Peyer's patch (tissue), 4 donors: ENCODE measurements at places on chromosomes 2 and 18. TPM values are rescaled to one million over a fixed set of nuclear protein-coding genes. Genes with fewer than 3 reads are reported as not detected.

GRCh38 chr2:186537019-186537418, 51.0 kb downstream of the ZC3H15 start:
- H3K36me3 ChIP-seq = no peaks in the 10 kb centered on the region
- H3K27me3 ChIP-seq = no peaks in the 10 kb centered on the region

DNA sequence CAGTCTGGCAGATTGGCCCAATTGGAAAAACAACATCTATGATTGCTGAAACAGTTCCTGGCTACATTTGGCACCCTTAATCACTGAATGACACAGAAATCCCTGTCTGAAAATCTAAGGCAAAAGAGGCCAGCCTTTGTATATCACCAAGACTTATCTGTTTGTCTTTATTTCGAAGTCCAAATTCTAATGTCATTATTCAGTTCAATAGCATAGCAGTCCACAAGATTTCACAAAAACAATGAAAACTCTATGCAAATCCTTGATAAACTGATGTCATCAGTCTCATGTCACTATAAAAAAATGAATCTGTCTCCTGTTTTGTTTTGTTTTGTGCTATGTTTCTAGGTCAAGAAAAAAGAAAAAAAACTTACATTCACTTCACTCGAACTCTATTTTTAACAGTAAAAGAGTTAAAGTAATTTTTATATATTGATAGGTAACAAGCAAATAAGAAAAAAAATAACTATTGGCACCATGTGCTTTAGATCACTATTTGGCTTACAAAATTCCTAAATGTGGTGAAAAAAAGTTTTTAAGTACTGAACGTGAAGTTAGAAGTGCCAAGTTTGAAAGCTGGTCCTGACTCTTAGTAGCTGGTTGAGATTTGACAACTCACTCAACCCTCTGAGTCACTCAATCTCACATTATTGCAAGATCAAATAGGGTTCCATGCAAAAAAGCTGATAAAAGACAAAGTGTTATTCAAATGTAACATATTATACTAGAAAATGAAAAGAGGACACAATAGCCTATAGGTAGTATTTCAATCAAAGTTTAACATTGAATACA, 359.3 kb downstream of the IRS1 start:
- no peaks in the 10 kb centered on the region for H3K27me3 ChIP-seq
- no peak for DNase-seq
- no peak overlapping the region for H3K4me3 ChIP-seq
- no peaks in the 10 kb centered on the region for H3K4me1 ChIP-seq

GRCh38 chr2:219713110-219713509, 85.7 kb downstream of the SLC4A3 start:
- H3K4me3 ChIP-seq = no peak overlapping the region
- H3K27ac ChIP-seq = no peak overlapping the region
- DNase-seq = no peak
- no peaks in the 10 kb centered on the region for H3K4me1 ChIP-seq
- H3K36me3 ChIP-seq = no peaks in the 10 kb centered on the region

DNA sequence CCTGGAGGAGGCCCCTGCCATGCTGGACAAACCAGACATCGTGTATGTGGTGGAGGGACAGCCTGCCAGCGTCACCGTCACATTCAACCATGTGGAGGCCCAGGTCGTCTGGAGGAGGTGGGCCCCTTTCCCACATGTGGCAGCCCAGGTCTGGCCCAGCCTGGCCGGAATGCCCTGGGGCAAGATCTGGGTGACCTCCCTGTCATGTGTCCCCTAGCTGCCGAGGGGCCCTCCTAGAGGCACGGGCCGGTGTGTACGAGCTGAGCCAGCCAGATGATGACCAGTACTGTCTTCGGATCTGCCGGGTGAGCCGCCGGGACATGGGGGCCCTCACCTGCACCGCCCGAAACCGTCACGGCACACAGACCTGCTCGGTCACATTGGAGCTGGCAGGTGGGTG, 25.2 kb upstream of the GMPPA start:
- H3K4me3 ChIP-seq = no peak overlapping the region
- H3K27me3 ChIP-seq = no peaks in the 10 kb centered on the region
- H3K4me1 ChIP-seq = no peaks in the 10 kb centered on the region
- DNase-seq = no peak
- no peaks in the 10 kb centered on the region for H3K36me3 ChIP-seq

- H3K36me3 ChIP-seq = no peaks in the 10 kb centered on the region
- no peaks in the 10 kb centered on the region for H3K27me3 ChIP-seq
- DNase-seq = no peak
- no peaks in the 10 kb centered on the region for H3K4me1 ChIP-seq
- H3K27ac ChIP-seq = no peak overlapping the region
These were observed 1906.8 kb upstream of the PIK3C3 start for GRCh38 chr18:40048253-40048652.

GRCh38 chr18:45275367-45276113, 339.7 kb upstream of the SLC14A2 start:
- no peak for DNase-seq
- no peaks in the 10 kb centered on the region for H3K36me3 ChIP-seq
- H3K27ac ChIP-seq = no peak overlapping the region
- no peaks in the 10 kb centered on the region for H3K27me3 ChIP-seq

- H3K4me3 ChIP-seq = no peak overlapping the region
- no peak overlapping the region for H3K27ac ChIP-seq
- no peaks in the 10 kb centered on the region for H3K36me3 ChIP-seq
- H3K4me1 ChIP-seq = no peaks in the 10 kb centered on the region
These were observed 10.6 kb upstream of the SFT2D3 start for GRCh38 chr2:127690696-127691095.

DNA sequence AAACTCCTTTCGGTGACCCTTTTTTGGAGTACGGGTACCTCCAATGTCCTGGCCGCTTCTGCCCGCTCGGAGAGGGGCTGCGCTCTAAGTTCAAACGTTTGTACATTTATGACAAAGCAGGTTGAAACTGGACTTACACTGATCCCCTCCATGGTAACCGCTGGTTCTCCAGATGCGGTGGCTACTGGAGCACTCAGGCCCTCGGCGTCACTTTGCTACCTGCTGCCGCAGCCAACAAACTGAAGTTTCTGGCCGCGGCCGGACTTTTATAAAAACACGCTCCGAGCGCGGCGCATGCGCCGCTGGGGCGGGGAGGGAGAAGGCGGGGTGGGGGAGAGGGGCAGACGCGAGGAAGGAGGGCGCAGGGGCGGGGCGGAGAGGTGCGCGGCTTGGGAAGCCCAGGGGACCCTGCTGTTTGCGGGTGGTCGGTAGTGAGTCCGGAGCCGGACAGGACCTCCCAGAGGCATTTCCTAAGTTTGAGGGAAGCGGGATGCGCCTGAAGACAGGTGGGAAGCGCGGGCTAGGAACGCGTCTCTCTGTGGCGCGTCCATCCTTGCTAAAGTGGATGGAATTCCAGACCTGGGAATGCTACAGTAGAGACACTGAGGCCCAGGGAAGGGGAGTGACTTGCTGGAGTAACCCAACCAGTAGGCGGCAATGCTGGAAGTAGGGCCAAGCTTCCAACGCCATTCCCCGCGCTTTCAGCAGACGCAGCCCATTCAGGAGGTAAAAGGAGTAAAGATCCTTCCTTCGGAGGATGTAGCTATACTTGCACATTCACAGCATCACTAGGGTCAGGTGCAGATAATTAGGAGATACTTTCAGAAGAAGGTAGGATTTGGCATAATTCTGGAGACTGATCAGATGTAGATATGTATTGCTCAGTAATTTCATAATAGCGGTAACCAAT, at the start of gene CXCR4:
TSS of gene CXCR4 (minus strand) at position 241 of the 910 bp plus-strand sequence. CDS start at position 152, 89 bp downstream.
- DNase-seq = peak; percentile 95
- peaks cover 14% of the 10 kb centered on the region for H3K36me3 ChIP-seq
- peaks cover 13% of the 10 kb centered on the region for H3K4me1 ChIP-seq
- H3K4me3 ChIP-seq = peak within 1 kb of the TSS; percentile 68
- no peaks in the 10 kb centered on the region for H3K27me3 ChIP-seq

DNA sequence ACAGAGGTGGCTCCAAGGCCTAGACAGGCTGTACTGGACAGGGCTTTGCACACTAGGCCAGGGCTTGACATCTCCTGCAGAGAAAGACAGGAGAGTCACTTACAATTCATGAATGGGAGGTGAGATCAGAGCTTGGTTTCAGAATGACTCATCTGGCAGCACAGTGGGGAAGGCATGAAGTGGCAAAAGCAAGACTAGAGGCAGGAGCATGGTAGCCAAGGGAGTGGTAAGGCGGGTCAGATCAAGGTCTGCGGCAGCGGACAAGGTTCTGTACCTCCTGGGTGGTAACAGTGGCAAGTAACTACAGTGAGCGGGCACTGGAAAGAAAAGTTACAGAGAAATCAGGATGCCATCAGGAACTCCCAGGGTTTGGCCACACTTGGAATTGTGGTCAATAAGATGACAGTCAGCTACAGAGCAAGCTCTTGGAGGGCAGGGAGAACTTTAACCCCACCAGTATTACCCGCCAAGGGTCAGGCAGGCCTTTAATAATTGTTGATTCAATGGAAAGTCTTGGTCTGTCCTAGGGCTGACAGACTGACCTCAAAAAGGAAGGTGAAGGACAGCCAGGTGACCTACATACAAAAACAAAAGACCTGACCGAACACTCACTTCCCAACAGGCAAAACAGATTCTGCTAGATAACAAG, 5.7 kb downstream of the MCFD2 start:
- H3K36me3 ChIP-seq = no peaks in the 10 kb centered on the region
- peak; percentile 72 for DNase-seq
- H3K27me3 ChIP-seq = no peaks in the 10 kb centered on the region
- H3K27ac ChIP-seq = no peak overlapping the region
- peaks cover 14% of the 10 kb centered on the region for H3K4me1 ChIP-seq

DNA sequence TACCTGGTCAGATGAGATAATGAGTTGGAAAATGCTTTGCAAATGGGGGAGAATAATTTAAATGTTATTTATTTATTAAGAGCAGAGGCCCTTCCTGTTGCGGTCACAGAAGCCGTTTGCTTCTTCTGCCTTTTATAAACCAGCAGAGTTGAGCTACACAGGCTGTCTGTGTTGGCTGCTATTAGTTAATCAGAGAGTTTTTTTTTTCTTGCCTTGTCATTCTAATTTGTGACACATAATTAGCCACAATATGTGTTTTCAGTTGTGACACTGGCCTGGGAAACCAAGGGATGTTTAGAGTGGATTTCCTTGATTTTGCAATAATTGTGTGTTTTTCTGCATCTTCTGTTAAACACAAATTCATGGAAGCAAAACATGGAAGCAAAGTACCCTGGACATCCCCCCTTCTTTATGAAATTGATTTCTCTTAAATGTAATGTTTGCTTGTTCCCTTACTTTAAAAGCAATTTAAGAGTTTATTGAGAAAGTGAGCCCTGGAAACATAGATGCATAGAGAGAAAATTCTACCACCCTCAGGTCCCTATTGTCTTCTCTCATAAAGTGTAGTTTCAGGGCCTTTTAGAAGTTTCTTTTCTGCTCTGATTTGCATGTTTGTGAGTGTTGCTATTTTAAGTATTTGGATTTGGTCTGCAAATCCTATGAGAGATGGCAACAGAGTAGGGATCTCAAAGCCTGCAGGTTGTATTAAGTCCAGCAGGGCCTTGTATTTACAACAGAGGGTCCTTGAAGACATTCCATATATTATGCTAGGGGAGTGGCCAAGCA, 22.8 kb upstream of the IL37 start:
- H3K36me3 ChIP-seq = no peaks in the 10 kb centered on the region
- H3K27ac ChIP-seq = no peak overlapping the region
- H3K4me3 ChIP-seq = no peak overlapping the region
- H3K27me3 ChIP-seq = no peaks in the 10 kb centered on the region
- no peak for DNase-seq

GRCh38 chr2:8343031-8343430, 338.8 kb upstream of the ID2 start:
- no peak overlapping the region for H3K27ac ChIP-seq
- H3K27me3 ChIP-seq = no peaks in the 10 kb centered on the region

The C18orf32 gene
- total RNA-seq = 8.3 TPM

The SH2D6 gene
- 38.0 TPM for total RNA-seq

The DLX2 gene
- total RNA-seq = not detected

The IL1B gene
- total RNA-seq = 0.53 TPM

The MYO7B gene
- total RNA-seq = 214 TPM

The LAMA1 gene
- total RNA-seq = 2.2 TPM

The KCNIP3 gene
- 4.9 TPM for total RNA-seq

The PDE11A gene
- 1.7 TPM for total RNA-seq
